Activated naive CD4-positive, alpha-beta T cell treated with anti-CD3 and anti-CD28 coated beads, Interleukin-2, amount 10 ng/mL, durations not matched to agents 7 days and 5 days (primary cell): ENCODE measurements at places on chromosomes 16 and 17.

- no peak overlapping the region for H3K4me3 ChIP-seq
- DNase-seq: peak; percentile 25
- H3K27me3 ChIP-seq: no peaks in the 10 kb centered on the region
- H3K36me3 ChIP-seq: peaks cover 66% of the 10 kb centered on the region
- peaks cover 62% of the 10 kb centered on the region for H3K4me1 ChIP-seq
These were observed 47.5 kb downstream of the STAT3 start for GRCh38 chr17:42340691-42341127.

DNA sequence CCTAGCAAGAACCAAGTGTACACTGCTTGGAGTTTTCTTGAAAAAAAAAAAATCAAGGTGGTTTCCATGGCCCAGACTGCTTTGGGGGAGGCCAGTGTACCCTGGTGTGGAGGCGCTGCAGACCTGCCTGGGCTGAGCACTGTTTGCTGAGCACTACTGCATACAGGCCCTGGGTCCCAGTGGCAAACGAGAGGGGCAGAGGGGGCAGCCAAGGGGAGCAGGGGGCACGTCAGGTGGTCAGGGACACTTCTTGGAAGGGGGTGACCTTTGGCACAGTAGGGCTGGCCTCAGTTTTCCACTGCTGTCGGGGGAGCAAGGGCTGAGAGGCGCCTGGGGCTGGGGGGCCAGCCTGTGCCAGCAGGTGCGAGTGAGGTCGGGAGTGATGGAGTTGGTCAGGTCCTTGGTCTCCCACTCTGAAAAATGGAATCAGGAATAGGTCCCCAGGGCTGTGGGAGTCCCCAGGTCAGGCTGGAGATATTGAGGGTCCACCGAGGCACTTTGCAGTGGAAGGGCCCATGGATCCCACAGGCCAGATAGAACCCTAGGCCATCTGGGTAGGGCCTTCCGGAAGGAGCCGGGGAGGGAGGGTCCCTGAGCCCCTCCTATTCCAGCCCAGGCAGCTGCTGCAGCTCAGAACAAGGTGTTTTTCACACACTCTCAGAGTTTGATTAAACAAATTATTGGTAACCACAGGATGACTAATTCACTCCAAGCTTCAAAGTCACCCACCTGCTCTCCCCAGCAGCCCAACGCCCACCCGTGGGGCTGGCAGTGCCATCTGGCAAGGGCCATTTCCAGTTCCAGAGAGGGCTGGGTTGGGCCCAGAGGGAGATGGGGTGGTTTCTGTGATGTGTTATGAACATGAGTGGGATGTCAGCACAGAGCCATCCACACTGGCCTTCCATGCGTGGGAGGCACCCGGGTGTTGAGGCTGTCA lies 3.5 kb downstream of the ZFPM1 start:
- peak overlapping the region; percentile 72 for H3K4me3 ChIP-seq
- H3K4me1 ChIP-seq: peaks cover 42% of the 10 kb centered on the region
- no peaks in the 10 kb centered on the region for H3K36me3 ChIP-seq
- H3K27ac ChIP-seq: peak overlapping the region; percentile 49
- no peak for DNase-seq

- H3K4me1 ChIP-seq: peaks cover 76% of the 10 kb centered on the region
- H3K27me3 ChIP-seq: no peaks in the 10 kb centered on the region
- H3K27ac ChIP-seq: no peak overlapping the region
- no peak overlapping the region for H3K4me3 ChIP-seq
- peaks cover 55% of the 10 kb centered on the region for H3K36me3 ChIP-seq
These were observed 61.8 kb downstream of the SMG6 start for GRCh38 chr17:2241823-2242222.

GRCh38 chr17:35240861-35241260 lies 2.0 kb upstream of the SLFN5 start:
- peak overlapping the region; percentile 91 for H3K4me3 ChIP-seq
- H3K4me1 ChIP-seq: peaks cover 62% of the 10 kb centered on the region
- peaks cover 76% of the 10 kb centered on the region for H3K36me3 ChIP-seq

DNA sequence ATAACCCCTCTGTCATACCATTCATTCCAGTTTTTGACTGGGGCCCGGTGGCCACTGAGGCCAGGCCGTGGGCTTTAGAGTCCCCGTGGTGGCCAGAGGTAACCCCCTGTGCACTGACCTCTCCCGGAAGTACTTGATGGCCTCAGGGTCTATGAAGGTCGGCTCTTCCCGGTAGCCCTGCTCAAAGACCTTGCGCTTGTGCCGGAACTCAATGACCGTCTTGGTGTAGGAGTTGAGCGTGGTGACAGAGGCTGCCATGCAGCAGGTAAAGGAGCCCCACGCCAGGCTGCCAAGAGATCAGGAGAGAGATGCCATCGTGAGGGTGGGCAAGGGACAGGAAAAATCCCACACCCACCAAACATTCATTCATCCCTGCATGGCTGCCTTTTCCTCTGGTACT lies 234.8 kb downstream of the GSG1L start:
- H3K27me3 ChIP-seq: peaks cover 4% of the 10 kb centered on the region
- DNase-seq: no peak
- no peak overlapping the region for H3K27ac ChIP-seq
- no peaks in the 10 kb centered on the region for H3K4me1 ChIP-seq
- no peak overlapping the region for H3K4me3 ChIP-seq

- H3K4me3 ChIP-seq: no peak overlapping the region
- no peak overlapping the region for H3K27ac ChIP-seq
- DNase-seq: no peak
- no peaks in the 10 kb centered on the region for H3K27me3 ChIP-seq
- peaks cover 33% of the 10 kb centered on the region for H3K36me3 ChIP-seq
- no peaks in the 10 kb centered on the region for H3K4me1 ChIP-seq
These were observed 45.6 kb downstream of the TIMM22 start for GRCh38 chr17:1042486-1042885.

GRCh38 chr16:84683691-84684591 lies 15.9 kb upstream of the USP10 start:
- no peak overlapping the region for H3K27ac ChIP-seq
- peaks cover 69% of the 10 kb centered on the region for H3K27me3 ChIP-seq
- no peaks in the 10 kb centered on the region for H3K36me3 ChIP-seq
- no peak for DNase-seq
- H3K4me1 ChIP-seq: peaks cover 2% of the 10 kb centered on the region

DNA sequence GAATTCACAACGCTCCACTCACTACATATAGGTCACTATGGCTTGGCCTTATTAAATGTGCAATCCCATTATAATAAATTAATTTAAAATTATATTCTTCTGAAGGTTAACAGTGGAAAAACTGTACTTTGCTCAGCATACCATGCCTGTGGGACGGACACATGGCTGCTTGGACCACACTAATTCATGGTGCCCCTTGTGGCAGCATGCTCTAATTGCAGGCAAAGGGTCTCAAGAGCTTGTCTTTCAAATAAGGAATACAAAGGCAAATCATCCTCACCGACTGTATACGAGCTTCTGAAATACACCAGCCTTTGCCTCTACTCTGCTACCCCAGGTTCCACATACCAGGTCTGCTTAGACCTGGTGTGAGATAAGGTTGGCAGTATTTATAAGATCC lies 11.7 kb downstream of the SMPD3 start:
- no peak overlapping the region for H3K27ac ChIP-seq
- H3K4me1 ChIP-seq: peaks cover 20% of the 10 kb centered on the region
- peaks cover 45% of the 10 kb centered on the region for H3K27me3 ChIP-seq
- no peak for DNase-seq

DNA sequence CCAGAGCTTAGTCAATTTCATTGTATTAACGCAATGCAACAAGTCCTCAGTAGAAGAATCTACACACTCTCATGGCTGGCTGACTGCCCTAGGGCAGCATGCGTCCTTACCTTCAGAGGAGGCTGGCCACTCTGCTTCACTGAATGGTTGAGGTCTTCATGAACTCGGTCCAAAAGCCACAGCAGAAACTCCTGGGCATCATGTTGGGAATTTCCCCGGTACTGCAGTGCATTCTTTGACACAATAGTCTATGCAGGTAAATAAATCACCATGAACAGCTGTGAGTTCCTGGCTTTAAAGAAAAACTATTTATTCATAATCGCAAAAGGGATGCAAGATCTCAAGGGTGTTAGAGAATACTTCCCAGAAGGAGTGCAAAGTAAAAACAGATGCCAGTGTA lies 41.3 kb downstream of the USP31 start:
- no peak overlapping the region for H3K27ac ChIP-seq
- H3K36me3 ChIP-seq: peaks cover 7% of the 10 kb centered on the region
- no peaks in the 10 kb centered on the region for H3K4me1 ChIP-seq
- no peak for DNase-seq
- no peak overlapping the region for H3K4me3 ChIP-seq

GRCh38 chr16:68429076-68429854 lies 19.0 kb downstream of the SMPD3 start:
- H3K27ac ChIP-seq: no peak overlapping the region
- peaks cover 20% of the 10 kb centered on the region for H3K4me1 ChIP-seq
- no peak for DNase-seq
- H3K27me3 ChIP-seq: peaks cover 30% of the 10 kb centered on the region
- no peak overlapping the region for H3K4me3 ChIP-seq
- H3K36me3 ChIP-seq: no peaks in the 10 kb centered on the region

GRCh38 chr17:80364091-80364691 lies 50.8 kb upstream of the ENDOV start:
- no peaks in the 10 kb centered on the region for H3K4me1 ChIP-seq
- no peak overlapping the region for H3K27ac ChIP-seq
- peaks cover 83% of the 10 kb centered on the region for H3K36me3 ChIP-seq
- no peaks in the 10 kb centered on the region for H3K27me3 ChIP-seq

GRCh38 chr16:83933885-83934683 lies 19.0 kb upstream of the OSGIN1 start:
- H3K27me3 ChIP-seq: no peaks in the 10 kb centered on the region
- H3K27ac ChIP-seq: no peak overlapping the region
- no peak for DNase-seq

DNA sequence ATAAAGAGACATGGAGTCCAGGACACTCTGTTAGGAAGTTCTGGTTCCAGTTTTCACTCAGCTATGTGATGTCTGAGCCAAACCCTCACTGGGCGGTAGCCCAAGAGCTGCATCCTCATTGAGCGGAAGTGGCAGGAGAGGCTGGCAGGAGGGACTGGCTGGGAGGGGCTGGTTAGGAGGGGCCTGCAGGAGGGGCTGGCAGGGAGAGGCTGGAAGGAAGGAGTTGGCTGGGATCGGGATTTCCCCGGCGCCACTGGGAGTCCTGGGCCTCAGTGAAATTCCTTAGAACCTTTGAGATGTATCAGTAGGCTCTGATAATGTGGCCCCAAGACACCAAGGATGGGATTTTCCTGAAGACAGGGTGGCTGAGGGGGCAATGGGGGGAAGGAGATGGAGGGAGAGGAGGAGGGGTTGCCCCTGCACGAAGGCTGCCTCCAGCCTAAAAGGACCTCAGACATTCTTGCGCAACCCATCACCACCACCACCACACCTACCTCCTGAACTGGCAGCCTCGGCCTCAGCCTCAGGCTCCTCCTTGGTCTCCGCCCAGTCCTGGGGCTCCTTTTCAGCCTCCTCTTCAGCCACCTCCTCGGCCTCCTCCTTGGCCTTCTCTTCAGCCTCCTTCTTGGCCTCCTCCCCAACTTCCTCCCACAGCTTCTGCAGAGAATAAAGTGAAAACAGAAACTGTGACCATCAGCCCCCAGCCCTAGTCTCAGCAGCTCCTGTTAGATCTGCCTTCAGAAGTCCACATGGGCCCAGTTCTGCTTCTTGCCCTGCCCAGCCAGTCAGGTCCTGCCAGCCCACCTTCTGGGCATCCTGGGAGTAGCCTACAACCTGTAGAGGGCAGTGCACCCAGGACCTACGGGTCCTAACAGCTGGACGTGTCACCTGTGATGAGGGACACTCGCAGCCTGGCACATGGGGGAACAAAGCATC lies 31.7 kb downstream of the CNGB1 start:
- no peak overlapping the region for H3K27ac ChIP-seq
- no peaks in the 10 kb centered on the region for H3K36me3 ChIP-seq
- no peak for DNase-seq
- H3K27me3 ChIP-seq: peaks cover 21% of the 10 kb centered on the region
- H3K4me1 ChIP-seq: no peaks in the 10 kb centered on the region

DNA sequence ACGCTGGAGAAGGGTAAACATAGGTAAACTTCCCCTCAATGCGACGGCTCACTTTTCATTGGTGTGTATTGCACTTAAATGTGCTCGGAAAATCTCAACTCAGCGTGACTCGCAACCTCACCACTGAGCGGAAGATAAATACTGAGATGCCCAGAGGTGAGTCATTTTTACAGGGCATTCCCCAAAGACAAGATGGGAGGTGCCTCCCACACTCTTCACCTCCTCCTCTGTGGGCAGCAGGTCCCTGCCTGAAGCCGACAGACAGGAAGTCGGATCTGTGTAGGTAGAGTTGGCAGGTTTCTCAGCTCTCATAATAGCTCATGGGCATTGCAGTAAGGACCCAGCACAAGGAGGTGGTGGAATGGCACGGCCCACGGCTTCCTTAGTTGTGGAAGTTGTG lies 274.6 kb upstream of the HSBP1 start:
- H3K27me3 ChIP-seq: no peaks in the 10 kb centered on the region
- H3K36me3 ChIP-seq: no peaks in the 10 kb centered on the region
- no peaks in the 10 kb centered on the region for H3K4me1 ChIP-seq
- H3K27ac ChIP-seq: no peak overlapping the region
- no peak overlapping the region for H3K4me3 ChIP-seq

DNA sequence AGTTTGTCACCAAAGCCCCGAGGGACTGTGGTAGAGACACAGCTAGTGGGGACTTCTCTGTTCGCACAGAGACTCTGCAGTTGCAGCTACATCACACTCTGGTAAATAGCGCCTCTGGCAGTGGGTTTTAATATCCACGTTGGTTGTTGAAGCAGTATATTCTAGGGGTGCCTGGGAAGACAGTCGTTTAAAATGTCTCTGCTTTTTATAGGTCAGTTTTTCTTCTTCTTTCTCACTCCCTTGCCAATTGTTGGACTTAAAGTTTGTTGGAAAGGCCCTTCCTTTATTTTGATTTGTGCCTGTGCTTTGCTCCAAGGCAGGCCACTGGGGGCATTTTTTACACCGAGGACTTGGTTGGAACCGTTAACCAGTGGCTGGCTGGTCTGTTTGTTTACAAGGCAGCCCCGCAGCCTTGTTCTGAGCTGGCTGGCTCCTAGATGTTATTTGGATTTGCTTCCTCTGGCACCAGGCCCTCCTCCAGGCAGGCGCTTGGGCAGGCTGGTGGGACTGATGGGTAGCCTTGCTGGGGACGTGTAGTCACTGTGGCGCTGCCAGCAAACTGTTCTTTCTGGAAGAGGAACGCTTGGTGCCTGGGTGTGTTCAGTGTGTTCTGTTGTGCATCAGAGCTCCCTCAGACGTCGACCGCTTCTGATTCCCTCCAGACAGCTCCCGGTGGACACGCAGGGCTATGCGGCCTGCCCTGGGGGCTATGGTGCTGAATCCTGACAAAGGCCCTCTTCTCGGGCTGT lies 218.2 kb upstream of the CHMP6 start:
- no peaks in the 10 kb centered on the region for H3K27me3 ChIP-seq
- H3K36me3 ChIP-seq: peaks cover 57% of the 10 kb centered on the region
- H3K4me3 ChIP-seq: no peak overlapping the region
- H3K4me1 ChIP-seq: peaks cover 95% of the 10 kb centered on the region
- peak overlapping the region; percentile 25 for H3K27ac ChIP-seq
- DNase-seq: no peak

DNA sequence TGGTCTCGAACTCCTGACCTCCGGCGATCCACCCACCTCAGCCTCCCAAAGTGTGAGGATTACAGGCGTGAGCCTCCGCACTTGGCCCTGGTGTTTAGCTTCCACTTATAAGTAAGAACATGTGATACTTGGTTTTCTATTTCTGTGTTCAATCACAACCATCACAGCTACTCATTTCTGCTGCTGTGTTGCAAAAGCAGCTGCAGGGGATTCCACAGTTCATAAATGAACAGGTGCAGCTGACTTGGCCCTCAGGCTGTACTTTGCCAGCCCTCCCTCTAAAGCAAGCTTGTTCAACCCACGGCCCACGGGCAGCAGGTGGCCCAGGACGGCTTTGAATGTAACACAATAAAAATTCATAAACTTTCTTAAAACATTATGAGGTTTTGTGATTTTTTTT lies 79.2 kb downstream of the SLC39A11 start:
- H3K27me3 ChIP-seq: no peaks in the 10 kb centered on the region
- H3K36me3 ChIP-seq: peaks cover 2% of the 10 kb centered on the region
- H3K27ac ChIP-seq: no peak overlapping the region
- H3K4me1 ChIP-seq: peaks cover 12% of the 10 kb centered on the region
- H3K4me3 ChIP-seq: no peak overlapping the region
- no peak for DNase-seq
